ENCODE measurements at places on chromosomes 7 and 10. TPM values are rescaled to one million over a fixed set of nuclear protein-coding genes. Genes with fewer than 3 reads are reported as not detected.

ITGB1 gene
- 229 TPM for total RNA-seq

DNA sequence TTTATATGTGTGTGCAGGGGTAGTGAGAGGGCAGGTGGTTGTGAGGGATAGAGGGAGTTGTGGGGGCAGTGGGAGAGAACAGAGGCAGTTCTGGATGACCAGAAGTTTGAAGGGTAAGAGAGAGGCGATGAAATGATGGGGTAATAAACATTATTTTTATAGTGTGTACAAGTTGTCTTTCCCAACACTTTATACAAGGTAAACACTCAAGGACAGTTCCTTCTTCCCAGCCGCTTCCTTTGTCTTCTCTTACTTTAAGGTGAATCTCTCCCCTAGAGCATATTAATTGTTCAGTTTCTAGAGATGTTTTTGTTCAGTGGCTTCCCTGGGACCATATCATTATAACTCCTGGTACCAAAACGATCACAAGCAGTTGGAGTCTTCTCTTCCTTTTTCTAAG is 475.8 kb downstream of the PLXNA4 start:
- no peaks in the 10 kb centered on the region for H3K27me3 ChIP-seq
- H3K4me1 ChIP-seq = no peaks in the 10 kb centered on the region
- no peak for DNase-seq
- H3K4me3 ChIP-seq = no peak overlapping the region
- no peaks in the 10 kb centered on the region for H3K36me3 ChIP-seq
- no peak overlapping the region for H3K27ac ChIP-seq

DNA sequence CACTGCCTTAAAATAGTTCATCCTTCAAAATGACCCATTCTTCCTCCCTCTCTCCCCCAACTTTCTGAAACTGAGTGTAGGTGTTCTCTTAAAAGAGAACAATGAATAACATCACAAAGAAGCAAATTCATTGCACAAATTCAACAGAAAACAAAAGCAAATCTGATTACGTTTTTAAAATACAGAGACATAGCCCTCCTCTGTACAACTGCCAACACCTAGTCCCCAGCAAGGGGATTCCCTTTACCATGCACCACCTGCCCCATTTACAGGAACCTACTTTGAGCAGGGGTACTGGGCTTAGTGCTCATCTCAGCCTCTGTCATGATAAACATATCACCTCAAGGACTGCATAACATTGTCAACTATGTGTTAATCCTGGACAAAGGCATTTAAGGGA is 302.8 kb upstream of the AOAH start:
- H3K27me3 ChIP-seq = no peaks in the 10 kb centered on the region
- peaks cover 4% of the 10 kb centered on the region for H3K4me1 ChIP-seq
- no peak overlapping the region for H3K27ac ChIP-seq
- no peaks in the 10 kb centered on the region for H3K36me3 ChIP-seq

DNA sequence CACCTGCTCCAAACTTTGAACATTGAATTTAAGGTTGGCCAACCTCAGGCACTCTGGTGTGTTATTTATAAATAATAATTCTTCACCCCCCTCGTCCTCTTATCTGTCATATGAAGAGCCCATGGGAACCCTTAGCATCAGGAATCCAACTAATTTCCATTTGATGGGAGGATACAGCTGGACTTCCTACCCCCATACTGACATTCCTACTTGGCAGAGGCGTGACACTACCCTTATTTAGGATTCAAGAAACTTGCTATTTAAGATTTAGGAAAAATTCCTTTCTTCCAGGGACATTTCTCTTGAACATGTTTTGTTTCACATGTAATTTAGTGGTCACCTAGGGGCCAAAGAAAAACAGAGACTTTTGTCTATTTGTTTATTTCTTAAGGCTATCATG is 171.9 kb upstream of the NRP1 start:
- peaks cover 6% of the 10 kb centered on the region for H3K4me1 ChIP-seq
- DNase-seq = no peak
- no peak overlapping the region for H3K27ac ChIP-seq
- H3K27me3 ChIP-seq = no peaks in the 10 kb centered on the region

DNA sequence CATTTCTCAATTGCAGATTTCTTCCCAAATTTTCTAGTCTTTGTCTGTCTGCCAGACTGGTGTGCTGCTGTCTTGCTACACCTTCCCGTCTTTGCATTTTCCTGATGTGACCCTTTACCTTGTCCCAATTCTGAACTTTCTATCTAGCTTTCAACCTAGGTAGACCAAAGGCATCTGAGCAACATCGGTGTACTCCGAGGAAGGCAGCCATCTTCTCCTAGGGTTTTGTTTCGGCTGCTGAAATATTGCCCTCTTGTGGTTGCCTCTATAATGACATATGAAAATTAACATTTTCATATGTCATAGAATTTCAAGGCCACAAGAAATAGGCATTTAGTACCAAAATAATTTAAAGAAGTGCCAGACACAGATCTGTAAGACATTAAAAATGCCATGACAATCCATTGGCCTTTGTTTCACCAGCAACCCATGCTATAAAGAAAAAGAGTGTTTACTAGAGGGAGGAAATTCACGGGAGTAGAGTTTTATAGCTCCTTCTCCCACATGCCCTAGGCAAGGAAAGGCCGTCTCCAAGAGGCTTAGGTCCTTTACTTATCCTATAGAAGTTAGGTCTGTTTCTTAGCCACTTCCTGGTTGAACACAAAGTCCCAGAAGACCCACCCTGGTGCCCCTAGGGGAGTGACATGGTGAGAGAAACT is 23.4 kb downstream of the OR9A2 start:
- peak; percentile 47 for DNase-seq
- H3K27me3 ChIP-seq = no peaks in the 10 kb centered on the region
- no peak overlapping the region for H3K4me3 ChIP-seq
- H3K4me1 ChIP-seq = no peaks in the 10 kb centered on the region
- H3K36me3 ChIP-seq = no peaks in the 10 kb centered on the region
- no peak overlapping the region for H3K27ac ChIP-seq

GRCh38 chr7:89073776-89074175 is 278.2 kb upstream of the TEX47 start:
- no peaks in the 10 kb centered on the region for H3K4me1 ChIP-seq
- no peak for DNase-seq
- no peaks in the 10 kb centered on the region for H3K36me3 ChIP-seq
- no peak overlapping the region for H3K27ac ChIP-seq

All from neural progenitor cell (in vitro differentiated cells).